Glutamatergic neuron (in vitro differentiated cells): ENCODE measurements at places on chromosomes 3 and 15.

- DNase-seq: no peak
These were observed 32.9 kb upstream of the BLM start for GRCh38 chr15:90684281-90684680.

DNA sequence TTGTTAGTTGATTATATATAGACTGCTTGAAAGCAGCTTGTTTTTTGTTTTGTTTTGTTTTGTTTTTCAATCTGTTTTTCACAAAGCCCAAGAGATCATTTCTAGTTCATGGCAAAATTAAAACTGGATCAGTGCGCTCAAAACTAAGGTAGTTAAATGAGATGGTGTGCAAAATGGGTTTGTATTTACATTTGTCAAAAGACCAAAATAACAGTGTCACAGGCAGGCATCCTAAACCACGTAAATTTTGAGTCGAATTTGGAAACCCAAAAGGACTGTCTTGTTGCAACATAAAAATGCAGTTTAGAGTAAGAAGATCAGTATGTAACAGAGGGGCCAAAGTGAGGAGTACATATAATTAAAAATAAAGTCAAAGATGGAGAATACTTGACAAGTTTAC is 2.4 kb downstream of the DMXL2 start:
- no peak for DNase-seq

DNA sequence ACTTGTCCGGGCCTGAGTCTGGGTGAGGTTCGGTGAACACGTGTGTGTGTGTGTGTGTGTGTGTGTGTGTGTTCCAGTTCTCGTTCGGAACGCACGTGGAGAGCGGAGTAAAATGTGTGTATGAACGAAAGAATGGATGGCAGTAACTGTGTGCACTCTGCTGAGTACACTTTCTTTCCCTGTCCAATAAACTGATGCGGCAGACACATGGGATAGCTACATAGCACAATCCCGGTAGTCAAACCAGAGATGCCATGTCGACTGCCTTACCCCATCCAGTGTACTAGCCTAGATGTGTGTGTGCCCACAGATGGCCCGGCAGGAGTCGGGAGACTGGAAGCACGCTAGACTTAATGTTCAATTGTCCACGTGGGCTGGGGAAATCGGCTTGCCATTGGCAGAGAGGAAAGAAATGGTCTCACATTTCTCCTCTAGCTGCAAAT is 507 bp upstream of the GOLIM4 start:
- DNase-seq: peak; percentile 74

- no peak for DNase-seq
These were observed 217.7 kb upstream of the TLE3 start for GRCh38 chr15:70315431-70315830.

DNA sequence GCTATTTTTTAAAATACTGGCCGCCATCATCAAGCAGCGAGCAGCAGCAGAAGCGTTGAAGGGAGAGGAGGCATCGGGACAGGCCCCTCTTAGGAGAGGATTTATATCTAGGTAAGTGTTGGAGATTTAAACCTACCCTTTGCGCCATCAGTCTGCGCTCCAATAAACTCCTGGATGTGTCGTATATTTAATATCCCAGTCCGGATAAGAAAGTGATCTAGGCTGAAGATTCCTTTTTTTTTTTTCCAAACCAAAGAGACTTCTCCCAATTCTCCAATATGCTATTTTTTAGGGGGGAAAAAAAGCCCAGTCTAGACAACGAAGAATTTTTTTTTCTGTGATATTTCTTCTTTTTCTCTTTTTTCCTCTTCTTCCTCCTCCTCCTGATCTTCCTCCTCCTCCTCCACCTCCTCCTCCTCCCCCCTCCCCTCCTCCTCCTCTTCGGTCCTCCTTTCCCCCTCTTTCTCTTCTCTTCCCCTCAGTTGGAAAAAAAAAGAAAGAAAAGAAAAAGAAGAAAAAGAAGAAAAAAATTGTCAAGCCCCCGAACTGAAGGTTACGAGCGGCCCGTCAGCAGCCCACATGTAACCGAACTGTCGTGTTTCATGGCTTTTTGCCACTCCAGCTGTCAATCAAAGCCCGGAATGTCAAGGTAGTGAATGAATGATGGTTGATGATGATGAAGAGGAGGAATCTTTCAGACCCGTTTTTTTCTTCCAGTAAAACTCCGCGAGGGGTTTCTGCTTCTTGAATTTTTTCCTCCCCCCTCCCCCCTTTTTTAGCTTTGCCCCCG is 835 bp downstream of the MEIS2 start:
- DNase-seq: no peak
